ENCODE measurements at places on chromosomes 2 and 18.

GRCh38 chr2:75465317-75465984 is 95.3 kb downstream of the EVA1A start:
- peak; percentile 42 for DNase-seq

GRCh38 chr2:191838526-191838925 is 8.4 kb downstream of the CAVIN2 start:
- no peak for DNase-seq

DNA sequence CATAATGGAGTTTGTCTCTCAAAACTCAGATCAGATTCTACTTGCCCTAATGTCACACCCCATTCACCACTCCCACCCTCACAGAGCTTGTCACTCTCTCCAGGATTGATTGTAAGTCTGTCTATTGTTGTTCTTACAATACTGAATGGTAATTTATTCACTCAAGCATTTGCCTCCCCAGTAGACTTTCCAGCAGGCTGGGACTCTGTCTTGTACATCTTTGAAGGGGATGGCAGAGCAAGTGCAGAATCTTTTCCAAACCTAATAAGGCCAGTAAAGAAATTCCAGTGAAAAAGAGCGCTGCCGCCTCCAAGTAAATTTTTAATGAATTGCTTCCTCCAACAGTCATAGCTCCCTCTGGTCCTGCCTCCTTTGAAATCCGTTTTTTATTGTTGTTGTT is 56.9 kb downstream of the RBM43 start:
- DNase-seq = no peak

- DNase-seq = no peak
These were observed 24.1 kb downstream of the RBM43 start for GRCh38 chr2:151237422-151238025.

- peak; percentile 98 for DNase-seq
These were observed at the start of gene STARD7 for GRCh38 chr2:96208143-96209010. STARD7 (minus strand) TSS chr2:96208827; CDS start chr2:96208434, 393 bp downstream.

GRCh38 chr2:222322236-222322635 is 23.4 kb upstream of the PAX3 start:
- no peak for DNase-seq

DNA sequence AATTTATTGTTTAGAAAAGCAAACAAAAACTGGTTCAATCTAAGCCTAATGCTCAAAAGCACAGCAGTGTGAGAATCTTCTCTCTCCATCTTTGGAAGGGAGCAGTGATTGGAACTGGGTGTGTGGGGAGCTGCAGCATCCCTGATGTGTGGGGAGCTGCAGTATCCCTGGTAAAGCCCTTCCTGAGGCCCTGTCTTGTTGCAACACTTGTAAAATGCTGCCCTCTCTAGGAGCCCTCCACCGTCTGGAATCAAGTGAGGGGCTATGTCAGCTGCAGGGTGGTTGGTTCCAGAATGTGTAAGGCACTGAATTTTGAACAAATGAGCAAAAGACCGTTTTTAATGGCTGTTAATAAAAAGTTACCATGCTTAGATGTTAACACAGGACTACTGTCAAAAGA is 147.7 kb upstream of the RAB12 start:
- DNase-seq = no peak

DNA sequence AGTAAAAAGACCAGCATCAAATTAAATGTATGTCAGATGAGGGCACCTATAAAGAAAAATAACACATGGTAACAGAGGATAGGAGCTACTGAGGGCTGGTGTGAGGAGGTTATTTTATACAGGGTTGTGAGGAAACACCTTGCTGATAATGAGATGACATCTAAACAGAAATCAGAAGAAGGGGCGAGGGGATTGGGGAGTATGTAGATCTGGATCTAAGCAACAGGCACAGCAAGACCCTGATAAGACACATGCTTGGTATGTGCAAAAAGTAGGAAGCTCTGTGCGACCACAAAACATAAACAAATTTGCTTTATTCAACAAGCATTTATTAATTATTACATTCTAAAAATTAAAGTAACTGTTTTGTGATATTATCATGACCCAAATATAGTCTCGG is 295.4 kb downstream of the ZEB2 start:
- DNase-seq = no peak

- DNase-seq = no peak
These were observed 35.2 kb downstream of the RDH14 start for GRCh38 chr2:18525236-18525635.

DNA sequence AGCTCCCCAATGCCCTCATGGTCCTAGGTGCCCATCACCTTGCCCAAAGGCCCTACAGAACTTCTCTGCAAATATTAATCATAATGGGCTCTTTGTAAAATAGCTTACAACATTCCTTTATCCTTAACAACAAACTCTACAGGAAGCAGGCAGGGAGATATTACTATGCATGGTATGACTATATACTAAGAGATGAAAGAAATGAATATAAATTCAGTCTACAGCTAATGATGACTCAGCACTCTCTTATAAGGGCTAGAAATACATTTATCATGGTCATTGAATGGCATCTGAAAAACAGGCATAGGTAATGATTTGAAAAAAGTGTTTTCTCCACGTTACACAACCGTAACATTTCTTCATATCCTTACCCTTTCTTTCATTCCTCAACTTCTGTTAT is 254.8 kb upstream of the DSEL start:
- DNase-seq = peak; percentile 7

DNA sequence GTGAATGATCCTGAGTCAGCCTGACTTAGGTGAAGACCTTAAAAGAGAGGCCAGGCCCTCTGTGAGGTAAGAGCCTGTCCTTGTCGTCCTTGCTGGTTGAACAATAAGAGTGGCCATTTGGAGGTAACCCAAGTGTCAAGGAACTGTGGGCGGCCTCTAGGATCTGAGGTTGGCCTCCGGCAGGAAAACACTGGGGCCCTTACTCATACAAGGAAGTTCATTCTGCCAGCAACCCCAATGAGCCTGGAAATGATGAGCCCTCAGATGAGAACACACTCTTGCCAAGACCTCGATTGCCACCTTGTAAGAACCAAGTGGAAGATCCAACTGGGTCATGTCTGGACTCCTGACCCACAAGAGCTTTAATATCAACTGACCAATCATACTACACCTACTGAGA is 95.5 kb upstream of the LRATD1 start:
- DNase-seq = no peak

DNA sequence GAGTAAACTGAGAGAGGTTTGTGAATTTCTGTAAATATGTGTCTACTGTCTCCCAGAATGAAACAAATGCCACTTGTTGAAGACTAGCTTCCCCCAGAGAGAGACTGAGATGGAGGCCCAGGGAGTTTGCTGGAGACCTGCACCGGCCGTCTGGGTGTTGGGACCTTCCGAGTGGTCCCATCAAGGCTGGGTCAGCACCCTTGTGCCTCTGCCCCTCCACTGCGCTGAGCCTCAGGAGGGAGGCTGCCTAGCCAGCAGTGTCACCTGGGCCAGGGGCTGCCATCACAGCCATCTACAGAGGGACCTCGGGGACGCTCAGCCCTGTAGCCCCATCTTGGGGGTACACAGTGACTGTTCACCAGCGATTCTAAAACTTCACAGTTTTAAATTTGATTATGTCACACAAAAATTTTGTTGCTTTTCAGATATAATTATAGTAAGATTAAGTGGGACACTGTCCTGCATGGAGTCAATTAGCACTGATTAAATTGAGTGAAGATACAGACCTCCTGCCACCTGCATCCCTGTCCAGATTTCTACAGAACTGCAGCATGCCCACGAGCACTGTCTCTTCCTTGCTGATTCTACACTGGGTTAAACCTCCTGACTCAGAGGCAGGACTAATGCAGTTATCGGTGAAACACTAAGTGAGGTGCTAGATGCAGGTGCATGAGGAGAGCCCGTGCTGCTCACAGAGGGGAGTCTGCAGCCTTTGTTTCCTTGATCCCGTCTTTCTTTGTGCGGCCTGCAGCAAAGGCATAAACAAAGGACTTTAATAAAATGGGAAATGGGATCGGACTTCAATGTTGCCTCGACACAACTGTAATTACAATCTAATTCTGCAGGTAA is 50.5 kb downstream of the TMEM18 start:
- no peak for DNase-seq

DNA sequence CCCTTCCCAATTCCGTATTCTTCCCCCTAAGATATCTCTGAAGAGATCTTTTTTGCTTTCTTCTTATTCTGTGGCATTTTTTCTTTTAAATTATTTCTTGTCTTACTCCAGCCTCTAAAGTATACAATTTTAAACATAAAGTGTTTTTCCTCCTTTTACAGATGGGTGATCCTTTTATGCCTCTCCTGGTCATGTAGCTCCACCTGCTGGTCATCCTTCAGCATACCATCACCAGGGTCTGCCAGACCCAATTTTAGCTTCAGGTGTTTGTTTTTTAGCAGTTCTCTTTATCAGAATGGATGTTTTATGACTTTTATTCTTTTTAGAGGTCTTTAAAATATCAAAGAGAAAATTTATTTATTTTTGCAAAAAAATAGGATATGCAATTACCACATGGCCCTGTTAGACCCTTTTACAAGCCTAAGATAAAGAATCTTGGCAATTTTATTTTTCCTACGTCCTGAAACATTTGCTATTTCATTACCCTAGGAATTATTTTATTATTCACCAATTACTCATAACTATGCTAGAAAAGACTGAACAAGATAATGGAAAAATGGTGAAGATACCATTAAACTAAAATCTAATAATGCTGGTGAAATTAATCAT is 55.5 kb downstream of the PIGN start:
- peak; percentile 10 for DNase-seq

- no peak for DNase-seq
These were observed 149.5 kb upstream of the ZNF516 start for GRCh38 chr18:76644580-76644979.

DNA sequence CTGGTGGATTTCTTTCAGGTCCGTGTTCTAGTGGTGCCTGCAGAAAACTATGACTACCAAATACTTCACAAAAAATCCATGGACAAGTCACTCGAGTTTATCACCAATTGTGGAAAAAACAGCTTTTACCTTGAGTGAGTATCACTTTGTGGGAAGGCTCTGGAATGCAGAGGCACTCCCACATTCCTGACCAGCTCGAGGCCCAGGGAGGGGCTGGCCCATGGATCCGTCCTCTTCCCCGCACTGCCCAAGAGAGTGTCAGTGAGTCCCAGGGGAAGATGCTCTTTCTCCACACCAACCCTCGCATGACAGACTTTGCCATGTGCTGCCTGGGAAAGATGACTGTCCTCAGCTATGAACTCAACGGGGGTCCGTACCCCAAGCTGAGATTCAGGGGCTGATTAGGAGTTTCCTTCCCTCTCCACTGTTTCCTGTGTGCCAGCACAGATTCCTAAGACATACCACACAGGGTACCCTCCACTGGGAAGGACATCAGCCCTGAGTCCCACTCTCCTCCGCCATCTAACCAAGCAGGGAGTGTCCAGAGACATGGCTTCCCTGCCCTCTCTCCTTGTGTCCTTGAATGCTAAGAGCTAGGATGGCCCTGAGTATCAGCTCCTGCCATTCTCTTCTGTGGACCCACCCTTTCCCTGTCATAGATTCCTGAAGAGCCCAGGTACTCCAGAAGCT is 155.9 kb downstream of the LAMA3 start:
- DNase-seq = peak; percentile 80
